Adrenal gland (tissue), 19 donors: ENCODE measurements at places on chromosomes 12 and 14.
A peak's percentile ranks its signal among the peaks of the same experiment; 100 is the strongest.

DNA sequence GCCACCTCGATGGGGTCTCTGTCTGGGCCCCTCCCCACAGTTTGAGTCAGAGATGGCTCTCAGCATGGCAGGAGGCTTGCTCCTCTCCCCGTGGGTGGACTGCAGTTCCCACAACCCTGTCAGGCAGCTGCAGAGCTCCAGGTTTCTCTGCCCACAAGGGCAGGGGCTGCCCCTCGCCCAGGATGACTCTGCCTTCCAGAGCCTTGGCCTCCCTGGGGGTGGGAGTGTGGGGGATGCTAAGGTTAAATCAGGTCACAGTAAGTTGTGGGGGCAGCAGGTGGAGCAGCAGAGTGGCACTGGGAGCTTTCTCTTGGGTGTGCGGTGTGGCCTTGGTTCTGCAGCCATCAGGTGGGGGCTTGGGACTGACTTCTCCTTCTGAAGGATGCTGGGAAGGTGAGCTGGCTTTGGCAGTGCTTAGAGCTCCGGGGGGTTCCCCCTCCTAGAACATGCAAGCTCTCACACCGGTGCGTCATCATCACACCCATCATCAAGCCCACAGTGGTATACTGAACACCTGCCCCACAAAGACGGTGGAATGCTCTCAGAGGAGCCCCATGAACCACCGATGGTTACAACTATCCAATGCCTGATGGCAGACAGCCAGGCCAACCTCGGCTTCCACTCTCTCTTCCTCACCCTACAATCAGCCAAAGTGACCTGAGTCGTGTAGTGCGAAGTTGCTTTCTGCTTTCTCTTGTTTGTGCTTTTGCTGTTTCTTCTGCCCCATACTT, 39.7 kb downstream of the ERH start:
- no peak for DNase-seq

DNA sequence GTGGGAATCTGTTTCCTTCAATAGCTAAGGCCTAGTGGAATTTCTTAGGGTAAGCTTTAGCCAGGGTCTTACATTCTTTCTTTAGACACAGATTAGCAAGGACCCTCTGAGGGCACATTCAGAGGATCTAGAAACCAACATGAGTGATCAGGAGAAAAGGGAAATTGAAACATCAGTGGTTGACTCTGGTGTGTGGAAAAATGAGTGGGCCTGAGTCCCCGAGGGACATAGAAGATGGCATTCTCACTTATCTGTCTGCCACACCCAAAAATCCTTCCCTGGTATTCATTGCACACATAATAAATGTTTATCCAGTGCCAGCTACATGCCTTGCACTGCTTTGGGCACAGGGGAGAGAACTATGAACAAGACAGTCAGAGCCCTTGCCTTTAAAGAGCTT, 82.9 kb downstream of the SSPN start:
- no peak for DNase-seq

DNA sequence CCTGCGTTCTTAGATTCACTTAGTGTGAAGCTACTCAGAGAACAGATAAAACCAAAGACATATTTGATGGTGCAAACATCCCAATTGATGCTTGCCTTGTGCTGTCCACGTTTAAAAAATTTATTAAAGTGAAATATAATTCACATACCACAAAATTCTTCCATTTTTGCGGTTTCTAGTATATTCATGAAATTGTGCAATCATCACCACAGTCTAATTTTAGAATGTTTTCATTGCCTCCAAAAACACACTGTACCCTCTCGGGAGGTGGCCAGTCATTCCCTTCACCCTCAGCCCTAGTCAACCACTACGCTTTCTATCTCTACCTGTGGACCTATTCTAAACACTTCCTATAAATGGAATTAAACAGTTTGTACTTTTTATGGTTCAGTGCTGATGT, 1109.2 kb downstream of the FLRT2 start:
- DNase-seq: no peak

DNA sequence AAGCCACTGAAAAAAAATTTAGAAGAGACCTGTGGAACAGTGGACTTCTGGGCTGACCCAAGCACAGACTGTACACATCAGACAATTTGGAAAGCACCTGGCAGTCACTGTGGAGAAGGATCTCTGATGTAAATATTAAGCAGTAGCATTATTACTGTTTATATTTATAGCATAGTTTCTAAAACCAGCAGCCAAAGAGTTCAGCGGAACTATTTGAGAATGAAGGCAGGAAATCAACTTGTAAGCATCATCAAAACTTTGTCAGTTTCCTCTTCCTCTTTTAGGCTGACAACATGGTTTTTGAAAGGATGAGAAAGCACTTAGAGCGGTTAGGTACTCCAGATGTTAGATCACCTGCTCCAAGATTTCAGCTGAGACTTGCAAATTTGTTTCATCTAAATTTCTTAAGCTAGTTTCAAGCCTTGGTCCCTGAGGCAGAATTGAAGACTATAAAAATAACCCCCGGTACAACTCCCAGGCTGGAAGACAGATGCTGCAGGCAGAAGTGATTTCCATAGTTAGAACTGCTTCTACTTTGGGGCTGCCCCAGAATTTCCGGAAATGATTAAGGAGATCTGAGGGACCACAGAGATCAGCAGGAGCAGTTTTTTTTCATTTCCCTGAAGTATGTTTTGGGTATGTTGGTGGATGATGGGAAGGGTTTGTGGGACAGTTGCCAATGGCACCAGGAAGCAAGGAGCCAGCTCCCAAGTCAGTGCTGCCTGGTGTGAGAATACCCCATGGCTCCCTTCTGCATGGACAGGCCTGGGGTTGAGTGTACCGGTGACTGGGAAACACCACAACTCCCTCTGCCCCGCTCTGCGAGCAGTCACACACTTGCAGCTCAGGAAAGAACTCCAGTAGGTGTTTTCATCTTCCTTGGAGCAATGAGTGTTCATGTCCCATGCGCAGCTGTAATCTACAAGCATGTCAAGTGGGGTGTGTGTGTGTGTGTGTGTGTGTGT, 354.5 kb downstream of the NUAK1 start:
- DNase-seq: no peak

DNA sequence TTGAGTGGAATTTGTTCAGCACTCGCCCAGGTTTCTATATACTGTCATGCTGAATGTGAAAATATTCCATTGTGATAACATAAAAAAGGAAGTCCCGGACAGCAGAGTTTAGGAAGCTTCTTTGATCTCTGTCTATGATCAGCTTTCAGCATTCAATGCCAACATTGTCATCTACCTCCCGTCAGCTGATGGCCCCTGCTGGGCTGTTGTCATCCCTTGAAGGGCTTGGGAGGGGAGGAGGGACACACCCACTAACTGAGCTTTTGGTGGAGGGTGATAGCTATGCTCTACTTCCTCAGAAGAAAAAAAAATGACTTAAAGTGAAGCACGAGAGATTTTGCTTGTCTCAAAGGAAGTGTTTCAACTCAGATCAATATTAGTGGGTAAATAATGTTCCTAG, 4.7 kb upstream of the KRT77 start:
- no peak for DNase-seq

DNA sequence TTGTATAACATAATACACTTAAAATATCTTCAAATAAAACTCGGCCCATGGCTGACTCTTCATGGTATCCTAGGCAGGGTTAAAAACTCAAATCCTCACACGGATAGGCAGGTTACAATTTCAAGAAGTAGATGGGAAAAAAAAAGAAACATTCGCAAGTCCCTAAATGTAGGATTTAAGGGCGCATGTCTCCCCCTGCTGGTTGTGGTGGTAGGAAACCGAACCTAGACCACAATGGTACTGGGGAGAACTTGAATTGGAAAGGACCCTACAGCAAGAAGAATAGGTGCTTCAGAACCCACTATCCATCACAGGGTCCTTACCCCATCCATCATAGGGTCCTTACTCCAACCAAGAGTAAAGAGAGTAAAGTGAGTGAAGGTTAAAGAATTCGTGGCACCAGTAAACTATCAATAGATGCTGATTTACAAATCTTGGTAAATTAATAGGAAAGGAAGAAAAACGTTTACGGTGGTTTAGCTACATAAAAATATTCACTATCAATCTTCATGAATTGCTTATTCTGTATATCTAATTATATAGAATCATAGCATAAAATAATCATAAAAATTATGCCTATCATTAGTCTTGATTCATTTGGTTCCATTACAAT, 3.3 kb upstream of the CIPC start:
- DNase-seq: peak; percentile 75

DNA sequence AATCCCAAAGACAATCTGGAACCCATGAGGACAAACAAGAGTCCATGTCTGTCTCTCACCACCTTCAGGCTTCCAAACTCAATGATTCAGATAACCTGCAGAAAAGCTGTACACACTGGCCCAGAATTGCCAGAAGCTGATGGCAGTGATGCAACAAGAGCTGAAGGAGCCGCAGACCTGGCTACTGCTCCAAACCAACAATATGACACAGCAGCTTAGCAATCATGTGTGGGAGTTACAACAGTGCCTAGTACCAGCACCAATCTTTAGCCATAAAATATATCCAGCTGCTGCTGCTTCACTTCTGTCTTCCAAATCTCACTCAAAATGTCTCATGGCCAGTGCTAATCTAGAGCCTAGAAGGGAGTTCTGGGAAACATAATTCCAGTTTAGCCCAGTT, 22.0 kb downstream of the RPS6KA5 start:
- DNase-seq: no peak

GRCh38 chr14:92540472-92541048, 27.0 kb downstream of the RIN3 start:
- peak; percentile 99 for DNase-seq

DNA sequence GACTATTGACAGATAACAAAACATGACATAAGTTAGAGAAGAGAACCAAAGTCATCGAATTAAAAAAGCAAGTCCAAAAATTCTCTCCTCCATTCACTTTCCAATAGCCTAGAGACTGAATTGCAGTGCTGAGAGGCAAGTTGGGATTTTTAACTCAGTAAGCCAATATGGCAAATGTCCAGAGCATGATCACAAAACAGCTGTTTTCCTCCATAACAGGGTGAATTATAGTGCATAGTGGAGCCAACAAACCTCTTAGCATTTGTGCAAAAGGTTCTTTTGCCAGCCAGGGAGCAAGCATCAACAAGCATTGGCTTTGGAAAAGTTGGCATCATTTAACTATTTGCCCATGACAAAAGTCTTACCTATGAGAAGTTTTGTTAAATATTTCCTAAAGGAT, 458.8 kb upstream of the NOVA1 start:
- DNase-seq: no peak

GRCh38 chr14:52268279-52269061, 972 bp downstream of the PTGDR start:
- no peak for DNase-seq

GRCh38 chr14:75661499-75661814, 411 bp downstream of the TTLL5 start:
- no peak for DNase-seq

DNA sequence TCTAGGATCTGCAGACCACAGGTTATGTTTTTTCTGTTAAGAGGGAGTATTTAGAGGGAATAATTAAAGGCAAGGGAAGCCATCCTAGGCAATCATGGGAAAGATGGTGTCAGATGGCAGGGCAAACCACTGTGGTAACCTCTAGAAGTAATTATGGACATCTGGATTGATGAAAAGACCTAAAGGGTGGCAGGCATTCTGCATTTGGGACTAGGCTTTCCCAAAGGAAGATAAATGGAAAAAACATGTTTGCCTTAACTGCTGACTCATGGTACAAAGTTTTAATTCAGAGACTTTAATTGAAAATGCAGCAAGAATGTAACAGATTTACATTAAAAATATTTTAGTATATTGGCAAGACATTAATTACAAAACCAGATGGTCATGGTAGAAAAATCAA, 88.1 kb downstream of the TMEM30B start:
- DNase-seq: no peak

DNA sequence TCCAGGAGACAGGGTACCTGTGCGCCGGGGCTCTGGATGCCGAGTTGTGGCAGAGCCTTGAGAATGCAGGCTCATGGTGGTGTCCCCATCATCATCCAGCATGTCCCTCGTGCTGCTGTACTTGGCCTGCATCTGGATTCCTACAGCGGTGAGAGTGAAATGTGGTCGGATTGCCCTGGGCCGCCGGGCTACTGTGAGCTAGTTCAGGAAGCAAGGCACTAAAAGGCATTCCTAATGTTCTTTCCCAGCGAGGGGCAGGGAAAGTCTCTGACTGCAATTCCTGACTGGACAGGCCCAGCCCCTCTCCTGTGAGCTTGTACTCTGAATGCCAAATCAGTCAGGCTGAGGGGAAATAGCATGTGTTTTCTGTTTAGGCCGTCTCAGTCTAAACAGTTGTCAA, at the start of gene CLEC1A:
Gene CLEC1A (minus strand): TSS at position 195 of the 400 bp plus-strand sequence. CDS start 63 bp downstream, at position 132.
- DNase-seq: no peak

GRCh38 chr12:88306471-88307069, 164.5 kb downstream of the TMTC3 start:
- no peak for DNase-seq

GRCh38 chr12:5516371-5517241, 84.7 kb downstream of the NTF3 start:
- no peak for DNase-seq

GRCh38 chr12:94242901-94243300, 94.5 kb downstream of the PLXNC1 start:
- DNase-seq: no peak

- no peak for DNase-seq
Measured at GRCh38 chr14:96408608-96409007, 16.7 kb downstream of the AK7 start.
